ENCODE measurements at places on chromosomes 1 and 21.
A peak's percentile ranks its signal among the peaks of the same experiment; 100 is the strongest.

- peak; percentile 25 for DNase-seq
Measured at GRCh38 chr1:243470502-243470901, 214.7 kb downstream of the SDCCAG8 start.

DNA sequence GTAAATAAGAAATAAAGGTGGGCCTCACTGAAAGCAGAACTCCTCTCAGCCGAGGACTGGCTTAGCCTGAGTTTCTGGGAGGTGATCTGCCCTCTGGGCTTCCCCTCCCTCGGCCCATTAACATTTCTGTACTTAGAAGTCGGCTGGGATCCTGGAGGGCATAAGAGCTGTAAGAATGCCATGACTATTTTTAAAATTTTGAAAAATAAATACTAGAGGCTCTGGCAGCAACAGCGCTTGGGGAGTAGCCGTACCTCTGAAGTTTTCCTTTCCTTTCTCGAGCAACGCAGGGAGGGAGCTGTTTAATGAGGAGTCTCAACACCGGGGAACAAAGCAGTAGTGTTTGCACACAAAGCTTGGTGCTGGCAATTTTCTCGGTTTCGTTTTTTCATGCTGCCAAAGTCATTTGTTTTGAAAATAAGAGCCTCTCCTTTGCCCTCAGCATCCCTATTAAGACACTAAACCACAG lies 498.7 kb downstream of the SMYD3 start:
- DNase-seq: no peak

- DNase-seq: no peak
Measured at GRCh38 chr1:1198423-1199140, 7.8 kb downstream of the TNFRSF18 start.

DNA sequence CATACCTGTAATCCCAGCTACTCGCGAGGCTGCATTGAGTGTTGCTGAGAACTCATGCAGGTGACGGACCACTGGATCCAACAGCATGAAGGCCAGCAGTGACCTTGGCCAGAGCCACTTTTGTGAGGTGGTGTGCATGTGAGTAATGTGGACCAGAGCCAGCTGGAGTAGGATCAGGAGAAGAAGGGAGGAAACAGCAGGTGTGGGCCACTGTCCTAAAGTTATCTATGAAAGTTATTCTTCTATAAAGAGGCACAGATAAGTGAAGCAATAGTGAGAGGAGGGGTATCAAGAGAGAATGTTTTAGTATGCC lies 47.8 kb downstream of the TCP10L start:
- no peak for DNase-seq

- no peak for DNase-seq
Measured at GRCh38 chr1:49356594-49356993, 579.9 kb upstream of the BEND5 start.

DNA sequence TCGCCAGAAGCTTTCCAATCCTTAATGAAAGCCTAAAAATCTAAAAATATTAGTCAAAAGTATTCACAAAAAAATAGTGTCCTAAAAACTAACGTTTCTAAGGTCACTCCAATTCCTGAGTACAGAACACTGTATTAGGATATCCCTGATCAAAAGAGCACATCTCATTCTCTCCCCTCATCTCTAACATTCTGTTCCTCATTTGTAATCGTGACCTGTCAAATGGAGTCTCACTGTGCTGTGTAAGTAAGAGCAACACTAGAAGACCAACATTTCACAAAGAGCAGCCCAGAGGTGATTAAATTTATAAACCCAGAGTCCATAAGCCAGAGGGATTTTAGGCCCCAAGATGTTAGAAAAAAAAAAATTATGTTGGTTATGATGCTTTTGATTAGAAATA lies 26.3 kb downstream of the RGS2 start:
- no peak for DNase-seq

DNA sequence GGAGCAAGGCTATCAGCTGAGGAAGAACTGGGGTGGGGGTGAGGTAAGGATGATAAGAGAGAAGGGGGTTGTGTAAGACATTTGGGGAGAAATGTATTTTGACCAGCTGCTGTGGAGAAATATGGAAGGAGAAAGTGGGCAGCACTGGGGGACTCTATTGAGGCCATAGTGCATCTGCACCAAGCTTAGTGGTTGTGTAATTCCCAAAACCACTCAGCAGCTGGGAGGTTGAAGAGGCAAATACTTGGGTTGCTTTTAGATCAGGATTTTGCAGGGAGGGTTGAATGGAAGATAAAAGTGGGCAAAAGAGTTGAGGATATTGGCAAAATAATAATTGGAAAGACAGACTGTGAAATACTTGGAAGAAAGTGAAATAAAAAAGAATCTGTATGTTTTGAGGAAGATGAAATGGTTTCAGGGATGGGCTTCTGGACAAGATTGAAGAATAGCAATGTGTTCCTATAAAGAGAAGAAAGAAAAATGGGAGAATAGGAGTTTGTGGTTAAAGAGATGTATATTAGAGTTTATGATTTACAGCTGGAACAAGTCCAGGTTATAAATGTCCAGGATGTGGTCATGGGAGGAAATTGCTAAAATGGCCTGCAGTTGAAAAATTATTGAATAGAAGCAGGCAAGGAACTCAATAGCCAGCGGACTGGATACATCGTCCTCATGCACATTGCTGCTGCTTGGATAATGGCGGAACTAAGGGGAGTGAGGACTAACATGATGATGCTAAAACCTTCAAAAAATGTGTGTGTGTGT lies 162.7 kb downstream of the DNM3 start:
- DNase-seq: peak; percentile 24
